AG04449 (cell line): ENCODE measurements at places on chromosomes 3 and 15.

DNA sequence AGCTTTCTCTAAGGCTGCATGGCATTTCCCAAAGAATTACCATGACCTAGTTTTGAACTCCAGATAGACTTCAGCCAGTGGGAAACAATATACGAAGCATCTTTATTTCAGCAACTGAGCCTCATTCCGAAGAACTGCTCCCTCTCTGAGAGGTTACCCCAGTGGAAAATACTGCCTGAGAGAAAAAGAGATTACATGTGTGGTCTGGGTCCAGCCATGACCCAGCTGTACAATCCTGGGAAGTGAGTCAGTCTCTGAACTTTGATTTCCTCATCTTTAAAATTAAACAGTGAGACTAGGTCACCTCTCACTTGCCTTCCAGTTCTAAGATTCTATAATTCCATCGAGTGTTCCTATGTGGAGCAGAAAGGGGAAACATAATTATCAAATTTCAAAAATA is 42.4 kb downstream of the TNIK start:
- peak; percentile 34 for DNase-seq

DNA sequence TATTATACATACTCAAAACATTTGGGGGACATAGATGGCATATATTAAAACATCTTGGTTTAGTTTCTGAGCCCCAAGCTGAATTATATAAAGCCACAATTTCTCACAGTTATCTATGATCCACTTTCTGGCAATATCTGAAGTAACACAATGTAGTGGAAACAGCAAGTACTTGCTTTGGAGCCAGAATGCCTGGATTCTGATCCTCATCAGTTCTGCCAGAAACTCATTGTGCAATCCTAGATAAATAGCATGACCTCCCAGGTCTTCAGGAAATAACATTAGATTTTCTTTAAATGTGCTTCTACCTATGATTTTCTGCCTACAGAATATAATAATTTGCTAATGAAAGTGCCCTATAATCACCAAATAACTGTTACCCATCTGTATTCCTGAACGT is 544.9 kb downstream of the NAALADL2 start:
- DNase-seq: no peak

DNA sequence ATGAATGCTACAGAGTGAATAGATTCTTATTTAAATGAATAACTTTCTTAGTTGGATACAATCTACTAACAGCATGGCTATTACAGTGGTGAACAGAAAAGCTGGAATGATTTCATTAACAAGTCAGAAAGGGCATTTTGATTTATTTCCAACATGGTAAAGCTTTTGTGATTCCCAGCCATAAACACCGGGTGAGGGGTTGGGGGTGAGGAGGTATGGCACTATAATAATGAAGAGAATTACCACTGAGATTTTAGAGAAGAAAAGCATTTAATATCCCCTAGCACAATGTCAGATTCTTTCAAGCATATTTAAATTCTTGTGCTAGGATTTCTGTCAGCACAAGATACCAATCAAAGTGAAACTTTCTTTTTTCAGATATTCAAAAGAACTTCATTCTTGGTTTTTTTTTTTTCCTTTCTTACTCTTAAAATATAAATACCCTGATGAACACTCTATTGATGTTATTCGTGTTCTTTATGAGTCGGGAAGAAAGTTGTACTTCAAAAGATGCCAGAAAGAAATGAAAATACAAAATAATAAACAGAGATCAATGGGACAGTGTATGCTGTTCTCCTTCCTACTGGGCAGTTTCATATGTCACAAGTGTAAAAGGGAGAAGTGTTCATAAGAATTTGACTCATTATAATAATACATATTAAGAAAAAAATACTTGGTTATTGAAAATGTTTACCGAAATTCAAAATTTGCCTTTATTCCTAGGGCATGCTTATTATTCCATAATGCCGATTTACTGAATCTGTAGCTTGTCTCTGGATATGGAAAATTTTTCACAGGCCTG is 522.8 kb downstream of the CADM2 start:
- DNase-seq: no peak

DNA sequence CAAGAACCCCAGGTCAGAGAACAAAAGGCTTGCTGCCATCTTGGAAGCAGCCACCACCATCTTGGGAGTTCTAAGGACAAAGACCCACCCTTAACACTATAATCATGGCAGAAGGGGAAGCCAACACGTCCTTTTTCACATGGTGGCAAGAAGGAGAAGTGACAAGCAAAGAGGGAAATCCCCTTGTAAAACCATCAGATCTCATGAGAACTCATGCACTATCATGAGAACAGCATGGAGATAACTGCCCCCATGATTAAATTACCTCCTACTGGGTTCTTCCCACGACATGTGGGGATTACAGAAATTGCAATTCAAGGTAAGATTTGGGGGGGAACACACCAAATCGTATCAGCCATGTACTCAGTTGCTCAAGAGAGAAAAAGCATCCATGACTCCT is 21.1 kb upstream of the GBE1 start:
- no peak for DNase-seq

- no peak for DNase-seq
Measured at GRCh38 chr3:9037144-9037711, 74.0 kb upstream of the RAD18 start.

GRCh38 chr3:70926835-70927234 is 614.4 kb upstream of the MDFIC2 start:
- DNase-seq: no peak

- DNase-seq: no peak
Measured at GRCh38 chr15:88828791-88829190, 25.6 kb downstream of the ACAN start.

DNA sequence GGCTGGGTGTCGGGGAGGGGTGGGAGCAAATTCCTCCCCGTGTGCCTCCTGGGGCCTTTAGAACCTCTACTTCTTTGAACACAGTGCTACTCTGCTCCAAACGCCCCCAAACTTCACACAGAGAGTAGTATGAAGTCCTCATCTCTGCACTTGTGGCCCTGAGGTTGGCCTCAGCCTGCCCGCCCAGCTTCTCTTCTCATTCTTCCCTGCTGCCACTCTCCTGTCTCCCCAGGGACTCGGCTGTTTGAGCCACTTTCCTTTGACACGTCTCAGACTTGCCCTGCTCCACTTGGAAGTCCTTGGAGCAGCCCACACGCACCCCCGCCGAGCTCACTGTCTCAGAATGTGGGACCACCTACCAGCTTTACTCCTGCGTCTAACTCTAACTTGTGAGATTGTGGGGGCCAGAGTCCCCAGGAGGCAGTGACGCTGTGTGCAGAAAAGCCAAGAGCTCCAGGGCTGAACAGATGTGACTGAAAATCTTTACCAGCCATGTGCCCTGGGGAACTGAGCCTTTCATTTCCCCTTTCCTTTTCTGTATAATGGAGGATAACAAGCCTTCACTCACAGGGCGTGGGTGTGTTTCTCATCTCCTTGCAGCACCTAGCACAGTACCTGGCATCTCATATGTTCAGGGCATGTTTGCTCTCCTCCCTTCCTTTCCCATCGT is 233.6 kb upstream of the CTDSPL start:
- no peak for DNase-seq

DNA sequence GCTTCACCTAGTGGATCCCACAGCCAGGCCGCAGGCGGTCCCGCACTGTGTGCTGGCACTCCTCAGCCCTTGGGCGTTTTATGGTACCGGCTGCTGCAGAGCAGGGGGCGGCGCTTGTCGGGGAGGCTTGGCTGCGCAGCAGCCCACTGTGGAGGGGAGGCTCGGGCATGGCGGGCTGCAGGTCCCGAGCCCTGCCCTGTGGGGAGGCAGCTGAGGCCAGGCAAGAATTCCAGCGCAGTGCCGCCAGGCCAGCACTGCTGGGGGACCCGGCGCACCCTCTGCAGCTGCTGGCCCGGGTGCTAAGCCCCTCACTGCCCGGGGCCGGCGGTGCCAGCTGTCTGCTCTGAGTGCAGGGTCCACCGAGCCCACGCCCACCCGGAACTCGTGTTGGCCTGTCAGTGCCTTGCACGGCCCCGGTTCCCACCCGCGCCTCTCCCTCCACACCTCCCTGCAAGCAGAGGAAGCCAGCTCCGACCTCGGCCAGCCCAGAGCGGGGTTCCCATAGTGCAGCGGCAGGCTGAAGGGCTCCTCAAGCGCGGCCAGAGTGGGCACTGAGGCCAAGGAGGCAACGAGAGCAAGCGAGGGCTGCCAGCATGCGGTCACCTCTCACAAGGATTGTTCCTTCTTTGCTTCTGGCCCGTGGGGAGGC is 435.0 kb upstream of the ATP10A start:
- DNase-seq: no peak

DNA sequence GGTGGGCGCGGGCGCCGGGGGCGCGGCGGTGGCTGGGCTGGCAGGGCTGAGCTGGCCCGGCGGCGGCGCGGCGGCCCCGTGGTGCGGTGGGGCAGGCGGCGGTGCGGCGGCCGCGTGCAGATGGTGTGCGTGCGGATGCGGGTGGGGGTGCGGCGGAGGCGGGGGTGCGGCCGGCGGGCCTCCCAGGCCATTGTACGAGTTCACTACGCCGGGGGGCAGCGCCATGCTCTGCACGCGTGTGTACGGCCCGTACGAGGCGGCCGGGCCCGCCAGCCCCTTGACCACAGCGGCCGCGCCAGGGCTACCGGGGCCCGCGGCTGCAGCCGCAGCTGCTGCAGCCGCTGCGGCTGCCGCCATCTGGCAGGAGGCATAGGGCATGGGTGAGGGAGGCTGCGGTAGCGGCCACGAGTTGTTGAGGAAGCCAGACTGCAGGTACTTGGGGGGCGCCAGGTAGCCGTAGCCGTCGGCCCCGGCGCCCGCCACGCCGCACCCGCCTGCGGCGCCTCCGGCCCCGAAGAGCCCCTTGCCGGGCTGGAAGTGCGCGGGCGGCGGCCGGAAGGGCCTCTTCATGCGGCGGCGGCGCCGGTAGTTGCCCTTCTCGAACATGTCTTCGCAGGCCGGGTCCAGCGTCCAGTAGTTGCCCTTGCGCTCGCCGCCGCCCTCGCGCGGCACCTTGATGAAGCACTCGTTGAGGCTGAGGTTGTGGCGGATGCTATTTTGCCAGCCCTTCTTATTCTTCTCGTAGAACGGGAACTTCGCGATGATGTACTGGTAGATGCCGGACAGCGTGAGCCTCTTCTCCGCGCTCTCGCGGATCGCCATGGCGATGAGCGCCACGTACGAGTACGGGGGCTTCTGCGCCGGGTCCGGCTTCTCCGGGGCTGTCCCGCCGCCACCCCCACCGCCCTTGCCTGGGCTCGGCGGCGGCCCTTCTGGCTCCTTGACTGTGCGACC is 951 bp downstream of the FOXL2 start:
- DNase-seq: no peak

- DNase-seq: no peak
Measured at GRCh38 chr3:10382892-10383849, 62.3 kb upstream of the SEC13 start.

DNA sequence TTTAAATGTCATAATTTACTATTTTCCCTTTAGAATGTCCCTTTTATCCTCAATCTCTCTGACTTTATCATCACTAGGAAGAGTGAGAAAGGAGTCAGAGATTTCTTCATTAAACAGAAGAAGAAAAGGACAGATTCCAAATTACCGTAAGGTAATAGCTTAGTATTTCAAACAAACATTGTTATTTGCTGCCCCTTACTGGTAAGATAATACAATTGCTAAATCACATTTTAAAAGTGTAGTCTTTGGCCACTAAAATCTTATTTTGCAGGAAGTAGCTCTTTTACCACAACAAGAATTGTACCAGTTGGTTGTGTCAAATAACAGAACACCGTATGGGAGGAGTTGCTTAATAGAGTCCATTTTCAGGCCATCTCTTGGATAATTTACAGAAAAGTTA is 53.7 kb downstream of the CGGBP1 start:
- peak; percentile 14 for DNase-seq

GRCh38 chr15:72722071-72722696 is 36.2 kb downstream of the BBS4 start:
- peak; percentile 29 for DNase-seq

DNA sequence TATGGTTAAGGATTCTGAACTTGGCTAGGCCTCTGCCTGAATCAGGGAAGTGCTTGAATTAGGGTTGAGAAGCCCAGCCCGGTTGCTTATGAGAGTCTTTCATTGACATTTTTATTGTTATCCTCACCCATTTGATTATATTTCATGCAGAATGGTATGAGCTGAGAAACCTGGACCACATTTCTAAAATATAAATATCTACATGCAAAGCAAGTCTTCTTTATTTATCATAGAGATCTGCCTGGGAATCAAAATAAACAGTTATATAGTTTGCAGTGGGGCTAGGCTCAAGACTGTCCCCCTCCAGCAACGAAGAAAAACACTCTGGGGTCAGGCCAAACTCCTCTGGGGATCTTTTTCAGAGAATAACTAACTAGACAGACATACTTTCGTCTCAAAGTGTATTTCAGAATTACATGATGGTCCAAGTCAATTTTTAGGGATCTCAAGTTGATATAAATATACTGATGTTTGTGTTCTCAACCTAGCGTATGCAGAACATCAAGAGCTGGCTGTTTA is 675.4 kb upstream of the NR2F2 start:
- DNase-seq: no peak

GRCh38 chr15:101613130-101614000 is 38.8 kb downstream of the TM2D3 start:
- DNase-seq: no peak

- DNase-seq: no peak
Measured at GRCh38 chr3:31861826-31862225, 119.2 kb downstream of the OSBPL10 start.

DNA sequence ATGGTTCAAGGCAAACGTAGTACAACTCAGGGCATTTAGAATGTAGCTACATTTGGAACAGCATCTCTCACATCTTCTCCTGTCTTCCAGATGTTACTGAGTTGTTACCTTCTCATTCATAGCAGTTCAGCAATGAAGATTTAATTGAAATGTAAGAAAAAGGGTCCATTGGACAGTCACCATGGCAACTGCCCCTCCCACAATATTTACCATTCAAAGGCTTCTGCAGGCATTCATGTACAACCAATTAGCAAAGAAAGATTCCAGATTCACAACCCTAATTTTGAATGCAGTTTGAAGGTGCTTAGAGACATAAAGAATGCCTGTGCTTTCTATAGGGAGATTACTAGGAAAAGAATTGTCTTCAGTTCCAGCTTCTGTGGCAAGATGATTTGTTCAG is 22.2 kb downstream of the SCN11A start:
- DNase-seq: no peak

GRCh38 chr3:143586576-143586975 is 261.7 kb downstream of the SLC9A9 start:
- DNase-seq: no peak

DNA sequence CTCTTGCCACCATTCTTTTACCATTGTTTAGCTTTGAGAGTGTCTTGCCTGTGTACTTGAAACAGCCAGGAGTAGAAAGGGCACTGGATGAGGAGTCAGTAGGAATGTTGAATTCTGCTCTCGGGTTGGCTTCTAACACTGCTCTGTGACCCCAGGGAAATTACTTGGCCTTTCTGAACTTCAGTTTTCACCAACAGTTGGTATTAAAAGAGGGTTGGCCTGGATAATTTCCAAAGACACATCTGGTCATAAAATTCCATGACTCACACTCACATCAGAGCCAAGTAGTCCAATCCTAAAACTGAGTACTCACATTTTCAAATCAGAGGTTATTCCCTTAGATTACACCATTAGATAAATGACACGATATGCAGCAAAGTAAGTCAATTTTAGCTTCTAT is 141.6 kb downstream of the ECT2 start:
- no peak for DNase-seq

DNA sequence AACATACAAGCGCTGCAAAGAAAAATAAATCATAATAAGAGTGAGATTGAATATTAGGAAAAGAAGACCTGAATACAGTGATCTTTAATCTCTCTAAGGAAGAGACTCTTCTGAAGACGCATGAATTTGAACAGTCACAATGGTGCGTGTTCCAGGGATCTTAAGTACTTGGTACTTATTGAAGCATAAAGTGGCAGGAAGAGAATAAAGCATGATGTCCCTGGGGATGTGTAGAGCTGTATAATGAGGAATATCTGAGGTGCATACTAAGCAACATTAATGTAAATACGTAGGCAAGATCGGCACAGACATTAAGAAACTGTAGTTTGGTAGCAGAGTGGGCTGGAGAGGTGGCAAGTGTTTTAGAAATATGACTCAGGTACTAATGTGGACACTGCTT is 246.2 kb upstream of the MCTP2 start:
- no peak for DNase-seq
